ENCODE measurements at places on chromosomes 12 and 14. TPM values are rescaled to one million over a fixed set of nuclear protein-coding genes. Genes with fewer than 3 reads are reported as not detected.
A peak's percentile ranks its signal among the peaks of the same experiment; 100 is the strongest.

GRCh38 chr12:26389343-26389742, 194.0 kb downstream of the SSPN start:
- DNase-seq, result no peak

DNA sequence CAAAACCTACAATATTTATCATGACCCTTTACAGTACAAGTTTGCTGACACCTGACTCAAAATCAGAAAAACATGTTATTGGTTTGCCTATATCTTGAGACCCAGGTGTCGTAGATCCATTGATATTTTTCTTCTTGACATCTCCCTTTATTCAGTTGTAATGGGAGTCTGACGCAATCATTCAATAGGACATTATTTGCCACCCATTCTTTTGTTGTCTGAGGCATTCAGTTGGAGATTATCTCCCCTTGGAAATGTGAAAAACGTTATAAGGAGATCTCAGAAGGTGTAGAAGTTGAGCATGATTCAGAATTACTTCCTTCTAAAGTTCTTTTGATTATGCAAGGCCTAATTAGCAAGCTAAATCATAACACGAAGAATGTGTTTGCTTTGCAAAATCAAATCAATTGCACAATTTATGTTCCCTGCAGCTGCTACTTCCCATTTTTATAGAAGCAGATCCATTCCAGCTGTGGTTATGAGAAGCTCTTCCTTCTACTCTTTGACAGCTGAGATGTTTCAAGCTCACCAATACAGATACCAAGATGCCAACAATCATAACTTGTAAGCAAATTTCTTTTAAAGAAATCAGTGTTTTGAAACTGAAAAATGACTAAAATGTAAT, 228.2 kb upstream of the SYT1 start:
- DNase-seq, result peak; percentile 2

GRCh38 chr12:94674835-94675234, 24.5 kb upstream of the TMCC3 start:
- no peak for DNase-seq

GRCh38 chr14:72478471-72478893, 415.4 kb downstream of the DPF3 start:
- DNase-seq, result no peak

DNA sequence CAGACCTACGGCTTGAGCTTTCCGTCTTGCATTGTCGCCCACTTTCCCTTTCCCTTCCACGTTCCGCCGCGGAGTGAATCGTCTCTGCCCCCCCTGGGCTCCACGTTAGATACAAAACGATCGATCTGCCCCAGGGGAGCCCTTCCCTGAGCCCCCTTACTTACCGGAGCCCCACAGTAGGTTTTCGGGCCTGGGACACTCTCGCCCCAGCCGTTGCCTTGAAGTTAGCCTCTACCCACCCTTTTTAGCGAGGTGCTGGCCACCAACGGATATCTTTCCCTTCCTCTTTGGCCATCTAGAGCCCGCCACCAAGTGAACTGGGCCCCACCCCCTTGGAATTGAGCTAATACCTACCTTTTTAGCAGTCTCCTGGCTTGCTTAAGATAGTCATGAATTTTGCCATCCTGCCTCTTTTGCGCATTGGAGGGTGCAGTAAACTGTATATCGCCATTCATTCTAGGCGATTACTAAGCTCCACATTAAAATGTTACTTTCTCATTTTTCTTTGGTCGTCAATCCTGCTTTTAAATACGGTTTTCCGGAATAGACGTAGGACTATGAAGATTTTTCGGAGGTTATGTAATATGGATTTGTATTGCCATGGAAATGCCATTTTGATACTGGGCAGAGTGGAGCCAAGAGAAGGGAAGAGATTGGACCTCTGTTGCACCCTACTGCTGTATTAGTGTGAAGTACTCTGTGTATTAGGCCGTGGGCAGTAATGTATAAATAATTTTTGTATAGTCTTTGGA, 764 bp downstream of the RBM25 start:
- peak; percentile 53 for DNase-seq

DNA sequence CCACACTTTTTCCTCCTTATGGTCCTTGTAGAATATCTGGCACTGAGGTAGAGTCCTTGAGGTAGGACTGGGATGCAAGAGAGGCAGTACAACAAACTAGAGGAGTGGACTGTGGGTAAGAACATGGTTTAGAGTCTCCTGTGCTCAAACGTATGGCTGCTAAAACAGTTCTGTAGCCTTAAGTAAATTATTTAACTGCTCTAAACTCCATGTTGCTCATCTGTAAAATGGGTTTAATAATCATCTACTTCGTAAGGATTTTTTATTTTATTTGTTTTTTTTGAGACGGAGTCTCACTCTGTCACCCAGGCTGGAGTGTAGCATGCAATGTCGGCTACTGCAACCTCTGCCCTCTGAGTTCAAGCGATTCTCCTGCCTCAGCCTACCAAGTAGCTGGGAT, 3.6 kb upstream of the COPZ1 start:
- no peak for DNase-seq

The ARHGEF25 gene
- 18.6 TPM for total RNA-seq

The E2F7 gene
- total RNA-seq, result 7.1 TPM
